ENCODE measurements at places on chromosomes 5 and 9.

DNA sequence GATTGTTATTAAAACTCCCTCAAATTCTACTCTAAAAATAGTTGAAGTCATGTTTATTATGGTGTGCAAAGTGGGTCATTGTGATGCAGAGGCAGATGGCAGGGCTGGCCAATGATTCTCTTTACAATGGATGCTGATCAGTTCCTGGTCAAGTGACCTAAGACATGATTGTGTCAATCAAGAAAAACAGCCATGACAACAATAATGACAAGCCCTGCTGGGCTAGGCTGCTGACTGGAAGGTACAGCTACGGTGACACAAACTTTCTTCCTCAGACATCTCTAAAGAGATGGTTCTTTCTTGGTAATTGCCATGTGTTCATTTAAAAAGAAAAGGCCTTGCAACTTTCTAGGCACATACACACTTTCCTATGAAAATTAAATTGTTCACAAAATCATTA, 3.6 kb downstream of the SLC24A2 start:
- no peak for DNase-seq

GRCh38 chr5:81553567-81554212, 159.8 kb upstream of the ACOT12 start:
- DNase-seq: no peak

DNA sequence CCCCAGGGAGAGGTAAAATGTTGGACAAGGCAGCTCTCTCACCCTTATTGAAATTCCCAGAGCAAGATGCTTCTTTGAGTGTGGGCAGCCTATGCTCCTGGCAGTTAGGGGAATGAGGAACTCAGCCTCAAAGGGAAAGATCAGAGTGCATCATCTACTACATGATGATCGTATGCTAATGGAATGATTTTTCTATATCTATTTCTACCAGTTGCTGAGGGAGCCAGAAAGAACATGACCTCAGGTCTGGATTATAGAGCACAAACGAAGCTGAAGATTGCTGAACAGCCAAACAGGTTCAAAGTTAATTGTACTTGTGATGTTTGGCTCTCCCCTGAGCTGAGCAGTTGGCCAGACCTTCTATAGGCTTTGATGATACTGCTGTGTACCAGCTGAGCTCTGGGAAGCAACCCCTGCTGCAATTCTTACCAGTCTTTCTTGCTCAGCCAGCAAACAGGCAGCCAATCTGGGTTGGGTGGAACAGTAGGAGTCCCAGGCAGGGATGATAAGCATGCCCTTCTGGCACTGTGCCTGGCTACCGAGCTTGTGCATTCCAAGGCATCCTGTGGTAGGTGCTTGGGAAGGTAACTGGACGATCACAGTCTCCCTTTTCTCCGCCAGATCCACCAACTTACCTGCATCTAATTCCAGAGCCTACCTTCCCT, 10.3 kb upstream of the FBXL7 start:
- no peak for DNase-seq

DNA sequence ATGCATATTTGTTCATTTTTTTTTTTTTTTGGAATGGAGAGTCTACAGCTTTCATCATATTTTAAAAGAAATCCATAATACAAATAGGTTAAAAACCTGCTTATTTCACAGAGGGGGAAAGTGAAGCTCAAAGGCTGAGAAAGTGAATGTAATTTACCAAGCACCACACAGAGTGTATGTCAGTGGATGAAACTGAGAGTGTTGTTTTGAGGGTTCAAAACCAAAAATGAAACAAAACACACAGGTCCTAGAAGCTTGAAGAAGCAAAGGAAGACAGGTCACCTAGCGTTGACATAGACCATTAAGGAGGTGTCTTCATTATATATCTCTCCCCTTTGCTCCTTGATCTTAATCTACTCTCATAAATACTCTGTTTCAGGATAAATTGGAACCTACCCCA, 7.5 kb downstream of the NMUR2 start:
- DNase-seq: no peak

DNA sequence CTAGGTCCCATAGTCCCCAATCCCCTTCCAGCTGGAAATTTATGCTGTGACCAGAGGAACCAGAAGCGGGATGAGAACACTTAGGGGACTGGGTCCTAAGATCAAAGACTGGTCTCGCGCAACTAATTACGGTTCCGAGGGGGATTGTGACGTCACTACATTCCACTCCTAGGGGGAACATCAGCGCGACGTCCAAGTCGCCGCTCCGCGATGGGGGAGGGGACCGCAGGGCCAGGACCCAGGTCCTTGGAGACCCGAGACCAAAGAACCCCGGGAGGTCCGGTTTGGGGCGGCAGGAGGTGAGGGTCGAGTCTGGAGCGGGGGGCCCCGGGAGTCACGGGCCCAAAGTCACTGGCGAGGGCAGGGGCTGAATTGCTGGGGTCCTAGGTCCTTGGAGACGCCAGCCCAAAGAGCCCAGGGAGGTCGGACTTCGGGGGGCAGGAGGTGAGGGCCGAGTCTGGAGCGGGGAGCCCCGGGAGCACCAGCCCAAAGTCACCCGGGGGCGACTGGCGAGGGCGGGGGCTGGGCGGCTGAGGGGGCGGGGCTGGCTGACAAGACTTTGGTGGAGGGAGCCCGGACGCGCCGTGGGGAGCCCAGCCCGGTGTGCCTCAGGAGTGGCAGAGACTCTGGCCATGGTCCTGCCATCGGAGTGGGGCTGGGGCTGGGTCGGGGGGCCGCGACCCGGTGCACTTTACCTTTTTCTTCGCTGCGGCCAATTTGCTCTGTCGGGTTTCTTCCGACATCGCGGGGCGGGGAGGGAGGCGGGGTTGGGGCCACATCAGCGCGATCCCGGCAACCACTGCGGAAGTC, at the start of gene GOLGA2:
TSS of gene GOLGA2 (minus strand) at position 810 of the 810 bp plus-strand sequence. CDS start at position 779, 31 bp downstream.
- DNase-seq: peak; percentile 82

DNA sequence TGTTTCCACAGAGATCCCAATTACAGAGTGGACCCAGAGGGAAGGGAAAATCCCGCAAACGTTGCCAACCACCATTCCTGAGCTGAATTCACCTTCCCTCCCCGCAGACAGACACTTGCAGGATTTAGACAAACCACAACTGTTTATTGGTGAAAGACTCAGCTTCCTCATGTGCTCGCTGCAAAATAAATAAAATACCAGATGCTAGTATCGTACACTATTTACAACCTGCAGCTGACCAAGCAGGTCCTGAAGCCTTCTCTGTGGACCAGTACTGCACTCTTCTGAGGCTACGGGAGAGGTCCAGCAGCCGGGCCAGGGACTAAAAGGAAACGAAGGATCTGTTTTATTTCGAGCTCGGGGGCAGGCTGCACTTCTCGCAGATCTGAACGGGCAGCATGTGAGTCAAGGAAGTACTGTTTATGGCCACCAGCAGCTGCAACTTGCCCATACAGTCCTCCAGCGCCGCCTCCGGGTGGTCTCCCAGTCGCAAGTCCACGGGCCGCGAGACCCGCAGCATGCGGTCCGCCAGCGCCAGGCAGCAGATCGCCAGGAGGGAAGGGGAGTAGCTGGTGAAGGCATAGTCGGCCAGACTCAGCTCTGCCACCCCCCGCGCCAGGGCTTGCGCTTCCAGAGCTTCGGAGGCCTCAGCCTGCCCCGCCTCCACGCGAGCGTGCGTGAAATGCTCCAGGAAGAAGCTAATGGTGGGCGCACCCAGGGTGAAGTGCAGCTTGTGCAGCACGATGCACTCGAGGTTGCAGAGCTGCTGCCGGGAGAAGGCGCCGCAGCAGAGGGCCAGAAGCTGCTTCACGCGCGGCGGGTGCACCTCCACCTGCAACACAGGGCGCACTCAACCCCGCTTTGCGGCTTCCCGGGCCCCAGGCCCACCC, 2.1 kb downstream of the CCNO start:
- no peak for DNase-seq

GRCh38 chr5:140125637-140126036, at the start of gene IGIP:
IGIP (plus strand) TSS chr5:140125937; CDS start chr5:140128477, 2,540 bp downstream.
- no peak for DNase-seq

DNA sequence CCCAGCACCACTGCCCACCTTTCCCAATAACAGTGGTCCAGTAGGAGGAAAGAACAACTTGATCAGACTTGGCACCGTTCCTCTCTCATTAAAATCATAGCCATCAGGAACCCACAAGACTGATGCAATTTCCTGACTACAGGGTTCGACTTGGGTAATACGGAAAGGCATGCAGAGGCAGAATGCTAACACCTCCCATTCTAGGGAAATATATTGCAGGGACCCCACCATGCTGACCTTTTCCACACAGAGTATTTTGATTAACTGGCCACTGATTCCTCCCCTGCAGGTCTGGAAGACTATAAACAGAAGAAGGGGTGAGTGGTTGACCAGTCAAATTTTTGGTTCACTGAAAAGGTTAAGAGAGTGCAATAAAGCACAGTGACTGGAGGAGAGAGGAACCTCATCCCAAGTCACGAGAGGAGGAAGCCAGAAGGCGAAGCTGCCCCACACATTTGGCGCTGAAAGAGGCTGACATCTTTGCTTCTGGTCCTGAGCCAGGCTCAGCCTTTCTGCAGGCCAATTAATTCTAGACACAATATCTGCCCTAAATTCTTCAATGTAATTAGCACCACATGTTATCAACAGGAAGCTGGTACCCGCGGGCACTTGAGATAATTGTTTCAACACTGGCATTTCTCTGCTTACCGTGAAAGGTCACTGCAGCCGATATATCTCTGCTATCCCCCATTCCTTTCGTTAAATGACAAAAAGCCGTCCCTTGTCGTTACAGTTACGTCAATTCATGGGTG, 64.7 kb upstream of the SPOCK1 start:
- DNase-seq: no peak

DNA sequence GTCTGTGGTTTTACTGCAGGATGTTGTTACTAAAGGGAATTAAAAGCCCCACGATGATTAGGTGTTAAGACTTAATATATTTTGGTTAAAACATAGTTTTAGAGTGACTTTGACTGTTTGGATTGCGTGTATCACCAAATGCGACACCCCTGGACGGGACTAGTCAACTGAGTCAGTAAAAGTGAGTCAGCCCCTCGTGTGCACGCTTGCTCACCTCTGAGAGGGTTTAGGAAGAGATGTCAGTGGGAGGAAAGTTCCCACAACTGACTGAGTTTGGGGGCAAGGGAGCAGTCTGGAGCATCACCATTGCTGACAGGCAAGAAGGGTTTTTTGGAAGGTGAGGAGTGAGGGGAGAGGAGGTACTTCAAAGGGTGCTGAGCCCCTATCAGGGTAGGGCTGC, 14.4 kb upstream of the DMRT3 start:
- no peak for DNase-seq

GRCh38 chr5:59584858-59585846, 308.4 kb downstream of the PDE4D start:
- no peak for DNase-seq

GRCh38 chr9:18947892-18948339, 85.1 kb downstream of the SAXO1 start:
- no peak for DNase-seq

GRCh38 chr5:59390989-59391388, 502.5 kb downstream of the PDE4D start:
- DNase-seq: no peak

DNA sequence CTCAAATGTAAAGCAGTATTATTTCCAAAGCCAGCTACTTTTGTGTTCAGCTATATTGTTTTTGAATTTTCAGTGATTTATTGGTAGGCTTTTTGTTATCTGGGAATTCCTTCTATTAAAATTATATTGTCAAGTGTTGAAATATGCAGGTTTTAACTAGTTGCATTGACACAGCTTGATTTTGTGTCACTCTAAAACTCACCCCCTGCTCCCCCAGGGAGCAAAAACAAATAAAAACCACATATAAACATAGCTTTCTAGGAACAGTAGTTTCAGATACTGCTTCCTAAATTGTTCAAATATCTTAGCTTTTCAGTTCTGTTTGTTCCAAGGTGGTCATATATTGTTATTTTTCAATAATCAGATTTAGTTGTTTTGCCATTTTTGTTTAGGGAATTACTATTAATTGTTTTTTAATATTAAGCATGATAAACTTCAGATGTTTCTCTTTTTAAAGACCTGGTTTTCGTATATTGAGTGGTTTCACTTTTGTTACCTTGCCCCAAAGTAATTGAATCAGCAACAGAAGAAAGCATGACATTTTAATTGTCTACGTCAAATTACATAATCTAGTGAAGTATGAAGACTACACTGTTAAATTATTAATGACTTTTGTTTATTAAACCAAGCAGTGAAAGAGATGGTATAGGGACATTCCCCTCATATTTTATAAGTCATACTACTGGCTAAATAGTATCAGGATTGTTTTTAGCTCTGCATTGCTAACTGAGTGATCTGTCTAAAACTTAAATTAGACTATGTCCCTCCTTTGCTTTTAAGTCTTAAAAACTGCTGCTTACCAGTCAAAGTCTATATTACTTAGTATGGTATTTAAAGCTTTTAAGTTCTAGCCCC, 43.4 kb downstream of the ERBIN start:
- no peak for DNase-seq

GRCh38 chr9:105051897-105052296, 123.9 kb upstream of the ABCA1 start:
- DNase-seq: no peak

DNA sequence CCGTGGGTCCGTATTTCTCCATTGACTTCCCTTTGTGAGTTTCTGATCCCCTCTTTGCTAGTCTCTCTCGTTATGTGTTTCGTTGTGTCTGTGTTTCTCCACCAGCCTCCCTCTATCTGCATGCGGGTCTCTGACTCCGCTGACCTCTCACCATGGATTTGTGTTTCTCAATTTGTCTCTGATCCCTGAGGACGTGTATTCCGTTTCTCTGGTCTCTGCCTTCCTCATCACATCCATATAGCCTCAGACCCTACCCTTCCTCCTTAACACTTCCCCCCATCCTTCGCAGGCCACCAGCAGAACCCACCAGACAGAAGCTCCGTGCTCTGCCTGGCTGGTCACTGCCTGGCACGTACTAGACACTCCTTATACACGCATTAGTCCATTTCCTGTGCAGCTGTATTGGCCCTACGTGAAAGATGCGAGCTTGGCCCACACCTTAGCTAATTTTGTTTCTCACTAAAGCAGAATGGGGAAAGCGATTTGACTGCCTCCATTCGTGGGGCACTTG, 631 bp downstream of the B4GALT7 start:
- no peak for DNase-seq

DNA sequence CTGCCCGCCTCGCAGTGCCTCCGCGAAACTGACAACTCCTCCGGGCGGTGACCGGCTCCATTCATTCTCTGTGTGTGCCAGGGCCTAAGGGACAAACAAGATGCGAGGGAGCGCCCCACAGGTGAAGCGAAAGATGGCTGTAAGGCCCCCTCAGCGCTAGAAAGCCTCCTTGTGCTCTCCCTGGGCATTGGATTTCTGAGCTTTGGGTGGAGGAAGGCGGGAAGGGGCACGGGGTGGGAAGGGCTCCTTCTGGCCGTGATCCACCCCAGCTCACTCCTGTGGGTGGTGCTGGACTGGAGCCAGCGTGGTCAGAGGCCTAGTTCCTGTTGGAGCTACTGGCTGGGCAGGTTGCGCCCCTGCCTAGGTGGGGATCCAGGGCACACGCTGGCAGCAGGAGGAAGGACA, 943 bp downstream of the GALNT12 start:
- peak; percentile 41 for DNase-seq

DNA sequence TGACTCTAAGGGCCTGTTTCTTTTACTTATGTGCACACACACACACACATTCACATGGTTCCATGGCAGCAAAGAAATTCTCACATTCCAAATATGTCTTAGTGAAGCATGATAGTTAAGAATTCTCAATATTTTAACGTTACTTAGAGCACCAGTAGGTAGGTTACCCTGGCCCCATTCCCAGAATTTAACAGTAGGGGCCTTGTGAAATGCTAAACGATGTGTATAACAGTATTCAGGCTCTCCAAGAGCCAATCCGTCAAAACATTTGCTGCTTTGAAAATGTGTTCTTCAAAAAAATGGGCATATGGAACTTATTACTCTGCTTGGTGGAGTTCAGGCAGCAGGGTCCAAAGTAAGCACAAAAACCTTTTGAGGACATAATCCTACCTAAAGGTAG, 93.7 kb upstream of the DAB2 start:
- peak; percentile 17 for DNase-seq

- no peak for DNase-seq
These were observed 140.8 kb downstream of the PRR16 start for GRCh38 chr5:120604884-120605283.

Data from iPS-NIHi11 (cell line).